PC-3 (cell line): ENCODE measurements at places on chromosomes 2 and 18.

GRCh38 chr2:31071741-31072140 lies 66.5 kb downstream of the GALNT14 start:
- no peak for DNase-seq

DNA sequence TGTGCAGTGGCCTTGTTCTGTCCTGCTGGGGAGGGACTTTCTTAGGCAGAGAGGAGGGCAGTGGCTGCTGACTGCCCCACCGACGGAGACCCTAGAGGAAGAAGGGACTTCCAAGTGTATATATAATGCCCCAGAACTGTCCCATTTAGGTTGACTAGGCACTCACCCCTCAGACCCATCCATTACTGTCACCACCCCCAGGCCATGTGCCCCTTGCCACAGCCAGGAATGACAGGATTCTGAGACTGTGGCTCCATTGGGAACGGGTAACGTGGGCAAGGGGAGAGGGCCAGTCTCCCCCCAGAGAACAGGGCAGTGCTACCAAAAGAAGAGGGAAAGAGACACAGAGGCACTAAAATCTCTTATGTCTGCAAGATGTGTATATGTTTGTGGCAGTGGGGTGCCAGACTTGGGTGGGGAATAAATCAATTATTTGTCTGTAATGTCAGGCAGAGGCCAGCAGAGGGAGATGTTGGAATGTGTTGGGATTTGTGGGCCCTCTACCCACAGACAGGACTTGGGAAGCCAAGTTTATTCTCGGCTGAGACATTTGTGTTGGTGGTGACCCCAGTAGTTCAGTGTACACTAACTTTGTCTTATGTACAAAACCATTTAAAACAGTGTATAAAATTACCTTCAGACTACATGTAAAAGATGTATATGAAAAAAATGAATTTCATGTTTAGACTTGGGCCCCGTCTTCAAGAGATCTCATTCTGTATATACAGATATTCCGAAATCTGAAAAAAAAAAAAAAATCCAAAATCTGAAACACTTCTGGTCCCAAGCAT lies 24.0 kb upstream of the TMEM37 start:
- DNase-seq: peak; percentile 71

DNA sequence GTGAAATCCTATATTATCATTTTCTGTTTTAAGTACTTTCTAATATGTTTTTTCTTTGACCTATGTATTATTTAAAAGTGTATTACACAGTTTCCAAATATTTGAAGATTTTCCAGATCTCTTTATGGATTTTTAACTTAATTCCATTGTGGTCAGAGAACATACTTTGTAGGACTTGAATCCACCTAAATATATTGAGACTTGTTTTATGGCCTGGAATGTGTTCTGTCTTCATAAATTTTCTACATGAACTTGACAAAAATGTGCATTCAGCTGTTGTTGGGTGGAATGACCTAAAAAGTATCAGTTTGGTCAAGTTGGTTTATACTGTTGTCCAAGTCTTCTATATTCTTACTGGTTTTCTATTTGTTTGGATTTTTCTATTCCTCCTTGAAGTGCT lies 33.8 kb upstream of the TMEM247 start:
- DNase-seq: no peak

DNA sequence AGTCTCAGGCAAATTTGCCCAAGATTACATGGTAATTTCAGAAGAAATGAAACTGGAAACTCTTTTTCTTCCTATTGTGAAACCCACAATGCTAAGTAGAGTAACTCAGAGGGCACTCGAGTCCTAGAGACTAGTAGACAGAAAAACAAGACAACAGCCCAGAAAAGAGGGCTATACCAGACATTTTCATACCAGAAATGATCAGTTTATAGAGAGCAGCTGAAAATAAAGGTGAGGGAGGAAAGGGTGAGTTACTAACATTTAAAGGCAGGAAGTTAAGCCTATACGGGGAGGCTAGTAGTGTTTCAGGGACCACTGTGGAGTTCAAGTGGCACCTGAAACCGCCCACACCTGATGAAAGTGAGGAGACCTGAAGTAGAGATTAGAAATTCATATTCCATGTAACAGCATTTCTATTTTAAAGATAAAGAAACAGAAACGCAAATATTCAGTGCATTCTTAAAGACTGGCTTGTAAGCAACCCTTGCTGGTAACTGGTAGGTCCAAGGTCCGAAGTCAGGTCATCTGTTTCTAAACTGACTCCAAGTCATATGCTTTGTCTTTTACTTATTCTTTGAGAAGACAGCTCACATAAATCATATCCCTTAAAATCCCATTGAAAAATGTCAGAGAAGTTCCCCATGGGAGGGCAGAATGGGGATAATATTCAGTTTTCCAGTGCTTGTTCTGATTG lies 145.1 kb upstream of the ITGB6 start:
- no peak for DNase-seq
